Glutamatergic neuron (in vitro differentiated cells): ENCODE measurements at places on chromosomes 7 and 10. TPM values are rescaled to one million over a fixed set of nuclear protein-coding genes. Genes with fewer than 3 reads are reported as not detected.

- peaks cover 40% of the 10 kb centered on the region for H3K4me1 ChIP-seq
- H3K4me3 ChIP-seq: peak within 1 kb of the TSS; percentile 99
- H3K27ac ChIP-seq: peak within 1 kb of the TSS; percentile 100
Measured at GRCh38 chr10:116272440-116273283, at the start of gene GFRA1. TSS of gene GFRA1 (minus strand) at chr10:116273206. CDS start at chr10:116272029, 1,177 bp downstream.

GRCh38 chr10:120477743-120478141, 20.7 kb downstream of the PLPP4 start:
- no peak for DNase-seq
- H3K27ac ChIP-seq: no peak overlapping the region
- H3K36me3 ChIP-seq: peaks cover 8% of the 10 kb centered on the region
- H3K27me3 ChIP-seq: peaks cover 6% of the 10 kb centered on the region
- peaks cover 27% of the 10 kb centered on the region for H3K4me1 ChIP-seq
- no peak overlapping the region for H3K4me3 ChIP-seq

- H3K4me3 ChIP-seq: no peak overlapping the region
- H3K36me3 ChIP-seq: no peaks in the 10 kb centered on the region
- no peaks in the 10 kb centered on the region for H3K4me1 ChIP-seq
- no peak overlapping the region for H3K27ac ChIP-seq
Measured at GRCh38 chr10:61110188-61110844, 166.3 kb upstream of the RHOBTB1 start.

GRCh38 chr7:2245883-2246675, 4.1 kb downstream of the NUDT1 start:
- H3K27ac ChIP-seq: no peak overlapping the region
- DNase-seq: no peak
- peaks cover 3% of the 10 kb centered on the region for H3K4me1 ChIP-seq
- peaks cover 3% of the 10 kb centered on the region for H3K27me3 ChIP-seq
- peak overlapping the region; percentile 25 for H3K4me3 ChIP-seq
- H3K36me3 ChIP-seq: no peaks in the 10 kb centered on the region

DNA sequence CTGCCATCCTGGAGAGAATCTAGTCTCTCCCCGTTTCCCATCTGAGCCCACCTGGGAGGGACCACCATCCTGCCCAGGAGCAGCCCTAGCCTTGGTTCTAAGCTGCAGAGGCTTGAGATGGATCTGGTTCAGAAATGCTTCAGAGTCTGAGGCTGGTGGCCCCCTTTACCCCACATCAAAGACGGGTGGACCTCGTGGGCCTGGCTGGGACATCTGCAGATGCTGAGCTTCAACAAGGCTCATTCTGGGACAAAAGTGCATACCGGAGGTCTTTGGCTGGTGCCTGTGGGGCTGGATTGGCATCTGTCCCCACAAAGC, 4.9 kb upstream of the IRF5 start:
- no peak overlapping the region for H3K4me3 ChIP-seq
- H3K27me3 ChIP-seq: peaks cover 11% of the 10 kb centered on the region
- H3K4me1 ChIP-seq: peaks cover 3% of the 10 kb centered on the region
- peaks cover 5% of the 10 kb centered on the region for H3K36me3 ChIP-seq

- no peak for DNase-seq
- H3K27ac ChIP-seq: no peak overlapping the region
- no peaks in the 10 kb centered on the region for H3K27me3 ChIP-seq
- no peaks in the 10 kb centered on the region for H3K36me3 ChIP-seq
- no peaks in the 10 kb centered on the region for H3K4me1 ChIP-seq
Measured at GRCh38 chr7:43104874-43105520, 7.5 kb upstream of the HECW1 start.

DNA sequence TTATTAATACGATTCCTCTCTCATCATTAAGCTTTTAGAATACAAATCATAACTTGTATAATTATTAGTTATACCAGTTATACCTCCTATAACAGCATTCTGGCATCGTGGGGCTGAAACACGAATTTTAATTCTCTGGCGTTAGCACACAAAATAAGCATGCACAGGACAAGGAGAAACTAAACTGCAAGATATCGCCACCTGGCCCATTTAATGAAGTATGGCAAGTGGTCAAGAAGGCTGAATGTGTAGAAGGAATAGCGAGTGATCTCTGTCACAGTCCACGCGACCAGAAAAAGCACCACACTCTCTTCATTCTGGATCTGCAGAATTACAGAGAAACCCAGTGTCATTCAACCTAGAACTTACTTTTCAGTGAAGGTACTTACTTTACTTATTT, 18.1 kb downstream of the HACD1 start:
- no peaks in the 10 kb centered on the region for H3K36me3 ChIP-seq
- no peaks in the 10 kb centered on the region for H3K27me3 ChIP-seq
- H3K4me1 ChIP-seq: no peaks in the 10 kb centered on the region
- no peak overlapping the region for H3K4me3 ChIP-seq

DNA sequence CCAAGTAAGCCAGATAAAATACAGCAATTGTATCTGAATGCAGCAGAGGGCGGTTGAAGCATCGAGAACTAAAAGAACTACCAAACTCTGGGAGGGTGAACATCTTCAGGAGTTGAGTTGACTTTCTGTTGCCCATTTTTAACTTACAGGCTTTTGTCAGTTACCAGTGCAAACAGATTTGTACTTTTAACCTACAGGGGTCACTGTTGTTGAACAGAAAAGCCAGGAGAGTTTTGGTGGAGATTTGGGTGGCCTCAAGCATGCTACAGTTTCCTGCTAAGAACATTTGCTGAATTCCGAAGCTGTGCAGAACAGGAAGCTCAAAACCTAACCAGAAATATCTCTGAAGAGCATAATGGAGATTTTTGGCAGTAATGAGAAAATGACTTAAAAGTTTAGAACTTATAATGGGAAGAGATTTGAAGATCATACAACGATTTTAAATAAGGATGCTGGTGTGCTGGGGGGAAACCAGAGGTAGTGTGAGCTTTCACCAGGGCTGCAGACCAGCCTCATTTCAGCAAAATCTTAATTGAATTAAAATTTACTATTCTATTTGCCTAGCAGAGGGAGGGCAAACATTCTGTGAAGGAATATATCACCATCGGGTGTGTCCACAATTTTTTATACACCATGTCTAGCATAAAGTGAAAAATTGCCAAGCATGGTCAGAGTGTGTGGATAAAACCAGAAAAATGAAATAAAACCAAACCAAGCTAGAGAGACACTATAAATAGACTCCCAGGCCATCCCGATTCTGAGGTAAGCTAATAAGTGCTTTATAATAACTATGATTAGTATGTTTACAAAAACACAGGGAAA, 208.6 kb upstream of the CCDC6 start:
- no peaks in the 10 kb centered on the region for H3K36me3 ChIP-seq
- H3K4me1 ChIP-seq: no peaks in the 10 kb centered on the region
- H3K27ac ChIP-seq: no peak overlapping the region
- H3K4me3 ChIP-seq: no peak overlapping the region
- DNase-seq: no peak

DNA sequence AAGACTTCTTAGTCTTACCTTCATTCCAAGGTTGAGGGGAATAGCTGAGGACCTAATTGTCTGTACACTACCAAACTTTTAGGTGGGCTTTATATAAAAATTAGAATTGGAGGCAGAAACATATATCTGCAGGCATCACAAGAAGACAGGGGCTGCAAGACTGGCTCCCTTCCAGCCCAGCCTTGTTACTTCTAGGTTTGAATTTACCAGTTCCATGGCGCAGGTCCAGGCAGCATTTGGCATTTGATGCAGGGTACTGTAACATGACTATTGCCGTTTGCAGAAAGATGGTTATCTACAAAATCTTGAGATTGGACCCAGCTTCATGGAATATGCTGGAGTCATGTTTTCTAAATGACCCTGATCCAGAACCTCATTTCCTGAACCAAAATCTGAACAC, 105.4 kb upstream of the RHOBTB1 start:
- no peak overlapping the region for H3K4me3 ChIP-seq
- H3K36me3 ChIP-seq: no peaks in the 10 kb centered on the region
- no peak overlapping the region for H3K27ac ChIP-seq
- DNase-seq: no peak
- peaks cover 2% of the 10 kb centered on the region for H3K4me1 ChIP-seq

- H3K4me3 ChIP-seq: no peak overlapping the region
- no peak for DNase-seq
- no peaks in the 10 kb centered on the region for H3K27me3 ChIP-seq
- no peak overlapping the region for H3K27ac ChIP-seq
Measured at GRCh38 chr7:7190142-7190541, 7.8 kb downstream of the C1GALT1 start.

DNA sequence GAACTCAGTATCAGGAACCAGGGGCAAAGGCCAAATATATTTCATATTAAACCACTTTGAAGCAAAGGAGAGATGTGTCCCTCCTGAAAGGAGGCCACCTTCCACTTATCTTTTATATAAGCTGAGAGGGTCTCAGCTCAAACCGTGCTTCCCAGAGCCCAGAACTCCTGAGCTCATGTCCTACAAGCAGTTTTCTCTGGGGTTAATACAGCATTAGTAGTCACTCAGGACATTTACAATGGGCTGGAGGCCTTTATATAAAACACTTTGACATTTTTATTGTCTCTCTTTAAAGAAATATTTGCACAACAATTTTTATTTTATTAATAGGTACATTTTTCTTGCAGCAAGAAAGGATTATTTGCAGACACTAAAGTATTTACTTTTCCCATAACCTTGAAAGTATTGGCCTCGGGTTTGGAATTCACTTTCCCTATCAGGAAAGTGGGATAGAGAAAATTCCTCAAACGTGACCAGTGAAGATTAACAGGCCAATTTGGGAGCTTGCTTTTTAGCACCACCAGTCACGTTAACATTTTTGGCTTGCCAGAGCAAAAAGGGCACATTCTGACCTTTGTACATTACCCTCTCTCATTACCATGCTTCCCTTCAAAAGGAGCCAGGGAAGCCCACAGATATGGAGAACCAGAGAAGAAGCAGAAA, 464.9 kb upstream of the NRP1 start:
- H3K4me1 ChIP-seq: no peaks in the 10 kb centered on the region
- peaks cover 2% of the 10 kb centered on the region for H3K27me3 ChIP-seq
- H3K27ac ChIP-seq: no peak overlapping the region

ANKRD1 gene
- not detected for total RNA-seq

TAS2R4 gene
- total RNA-seq: 1.0 TPM

OPALIN gene
- total RNA-seq: not detected

RARRES2 gene
- total RNA-seq: 0.86 TPM

OR13A1 gene
- 0.44 TPM for total RNA-seq

SPDYE2B gene
- total RNA-seq: not detected

OR2A7 gene
- 0.22 TPM for total RNA-seq
